ENCODE measurements at places on chromosomes 6 and 20.

- peak; percentile 79 for DNase-seq
These were observed 3.5 kb upstream of the LTA start for GRCh38 chr6:31568537-31568961.

GRCh38 chr6:163585932-163586437, 171.5 kb downstream of the QKI start:
- DNase-seq: no peak

- no peak for DNase-seq
These were observed 38.5 kb downstream of the GCNT2 start for GRCh38 chr6:10559522-10560152.

DNA sequence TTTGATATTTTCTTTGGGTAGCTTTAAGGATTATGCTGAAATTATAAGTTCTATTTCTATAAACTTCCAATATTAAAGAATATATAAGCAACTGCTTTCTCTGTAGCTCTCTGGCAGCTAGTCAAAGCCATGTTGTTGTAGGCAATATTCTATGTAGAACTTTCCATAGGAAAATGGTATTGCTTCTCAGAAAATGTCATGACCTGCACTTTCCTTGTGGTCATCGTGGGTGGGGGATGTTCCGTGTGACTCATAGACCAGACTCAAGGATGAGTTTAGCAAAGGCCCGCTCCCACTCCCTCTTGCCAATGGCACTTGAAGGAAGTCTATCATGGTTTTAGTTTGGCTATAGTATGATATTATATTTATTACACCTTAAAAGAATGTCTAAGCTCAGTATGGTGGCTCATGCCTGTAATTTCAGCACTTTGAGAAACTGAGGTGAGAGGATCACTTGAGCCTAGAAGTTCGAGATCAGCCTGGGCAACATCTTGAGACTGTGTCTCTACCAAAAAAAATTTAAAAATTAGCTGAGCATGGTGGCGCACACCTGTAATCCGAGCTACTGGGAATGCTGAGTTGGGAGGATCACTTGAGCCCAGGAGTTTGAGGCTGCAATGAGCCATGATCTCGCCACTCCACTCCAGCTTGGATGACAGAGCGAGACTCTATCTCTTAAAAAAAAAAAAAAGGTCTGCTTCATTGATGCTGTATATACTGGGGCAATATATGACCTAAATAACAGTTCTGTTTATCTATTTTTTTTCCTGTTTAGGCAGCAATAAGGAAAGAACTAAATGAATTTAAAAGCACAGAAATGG, 36.6 kb upstream of the LTV1 start:
- peak; percentile 49 for DNase-seq

- DNase-seq: no peak
These were observed 18.6 kb downstream of the AIG1 start for GRCh38 chr6:143079325-143079640.

DNA sequence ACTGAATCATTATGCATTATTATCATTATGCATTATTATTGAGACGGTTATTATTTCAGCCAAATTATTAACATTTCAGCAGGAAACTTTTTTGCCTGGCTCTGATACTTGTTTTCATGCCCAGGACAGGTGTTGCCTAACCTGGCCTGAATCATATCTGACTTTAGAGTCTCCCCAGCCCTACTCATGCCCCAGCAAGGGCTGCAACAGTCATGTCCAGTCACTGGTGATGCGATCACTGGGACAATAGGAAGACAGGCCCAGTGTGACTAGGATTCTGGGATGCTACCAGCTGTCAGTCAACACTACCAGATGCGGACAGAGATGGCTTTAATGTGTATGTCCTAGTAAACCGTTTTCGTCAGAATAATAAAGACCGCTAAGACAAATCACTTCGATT, 285.0 kb downstream of the KHDC1L start:
- no peak for DNase-seq

- DNase-seq: no peak
These were observed 38.6 kb upstream of the SENP6 start for GRCh38 chr6:75563032-75563431.

GRCh38 chr6:10000551-10000950, 414.3 kb downstream of the TFAP2A start:
- DNase-seq: no peak

DNA sequence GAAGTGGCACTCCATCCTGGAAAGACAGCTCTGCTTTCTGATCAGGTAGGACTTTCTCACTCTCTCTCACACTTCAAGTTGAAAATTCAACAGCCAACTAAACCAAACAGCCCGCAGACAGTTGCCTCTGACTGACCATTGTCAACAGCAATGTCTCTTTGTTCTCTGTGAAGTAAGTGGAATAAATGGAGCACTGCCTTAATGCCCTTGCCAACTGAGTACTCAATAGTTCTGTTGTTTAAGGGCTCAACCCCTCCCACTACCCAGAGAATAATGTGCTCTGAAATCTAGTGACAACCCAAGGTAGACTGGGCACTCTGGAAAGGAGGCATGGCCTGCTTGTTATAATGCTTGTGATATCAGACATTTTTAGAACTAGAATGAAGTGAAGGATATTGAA, 16.8 kb upstream of the BCLAF1 start:
- DNase-seq: no peak

GRCh38 chr20:61957961-61958715, 107.5 kb downstream of the TAF4 start:
- DNase-seq: peak; percentile 2

DNA sequence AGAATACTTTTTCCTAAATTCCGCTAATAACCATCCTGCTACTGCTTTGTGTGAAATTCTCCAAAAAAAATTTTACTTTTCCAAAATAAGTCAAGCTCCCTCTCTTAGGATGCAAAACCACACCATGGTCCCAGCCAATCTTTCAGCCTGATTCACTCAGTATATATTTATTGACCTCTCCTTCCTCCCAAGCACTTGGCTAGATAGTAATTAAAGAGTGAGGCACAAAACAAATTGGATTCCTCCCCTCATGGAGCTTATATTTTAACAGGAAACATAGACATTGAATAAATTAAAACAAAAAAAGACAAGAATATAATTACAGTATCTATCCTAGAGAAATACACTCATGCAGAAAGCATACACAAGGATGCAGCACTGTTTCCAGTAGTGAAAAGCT, 9.0 kb upstream of the ZNF217 start:
- no peak for DNase-seq

DNA sequence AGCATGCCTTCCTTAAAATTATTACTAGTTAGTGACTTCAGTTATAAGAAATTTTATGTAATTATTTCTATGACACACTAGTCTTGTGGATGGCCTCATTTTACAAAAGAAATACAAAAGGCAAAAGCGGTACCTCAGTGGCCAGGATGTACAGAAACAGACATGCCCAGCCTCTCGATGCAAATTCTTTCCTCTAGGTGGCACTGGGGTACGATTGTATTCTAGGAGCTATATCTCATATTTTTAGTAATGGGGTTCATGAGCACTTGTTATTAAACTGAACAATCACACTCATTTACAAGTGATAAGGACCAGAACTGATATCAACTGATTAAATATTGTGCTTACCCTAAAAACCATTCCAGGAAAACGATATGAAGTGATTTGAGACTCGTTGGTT, 59.8 kb downstream of the SOD2 start:
- no peak for DNase-seq

GRCh38 chr20:20593447-20594170, 118.8 kb downstream of the RALGAPA2 start:
- peak; percentile 19 for DNase-seq

- no peak for DNase-seq
These were observed 156.0 kb downstream of the ADGRG6 start for GRCh38 chr6:142457638-142458406.

- DNase-seq: no peak
These were observed 65.1 kb downstream of the ADNP start for GRCh38 chr20:50866036-50866685.

DNA sequence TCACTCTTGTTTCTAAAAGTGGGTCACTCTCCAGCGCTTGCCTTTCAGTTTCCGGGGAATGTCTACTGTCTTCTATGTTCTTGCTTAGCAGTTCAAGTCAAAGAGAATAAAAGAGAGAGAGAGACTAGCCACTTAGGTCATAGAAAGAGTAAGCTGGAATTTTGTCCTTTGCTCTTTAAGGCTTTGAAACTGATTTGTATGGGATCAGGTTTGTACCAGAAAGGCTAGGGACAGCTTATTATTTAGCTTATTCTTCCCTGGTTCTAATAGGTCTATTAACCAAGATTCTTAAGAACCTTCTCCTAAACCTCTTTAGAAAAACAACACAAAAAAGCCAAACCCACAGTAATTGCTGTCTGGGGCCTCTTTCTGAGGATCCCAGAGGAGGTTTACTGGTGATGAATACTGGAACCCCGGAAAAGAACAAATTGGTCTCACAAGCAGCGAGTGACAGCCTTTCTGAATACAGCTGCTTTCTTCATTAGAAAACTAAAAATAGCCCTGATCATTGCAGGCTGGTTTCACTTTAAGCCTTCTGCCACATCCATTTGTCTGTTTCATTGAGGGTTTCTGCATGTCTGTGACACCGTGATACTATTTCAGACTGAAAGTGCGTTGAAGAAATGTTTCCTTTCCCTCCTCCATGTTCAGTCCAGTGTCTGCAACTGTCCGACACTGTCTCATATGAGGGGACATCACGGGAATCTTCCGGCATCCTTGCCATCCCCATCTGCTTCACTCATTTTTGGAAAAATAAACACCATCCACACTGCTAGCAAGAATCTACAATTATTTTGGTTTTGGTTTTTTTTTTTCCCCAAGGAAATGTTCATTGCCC, 75.1 kb upstream of the ATXN1 start:
- no peak for DNase-seq

- no peak for DNase-seq
These were observed 868.3 kb downstream of the EYS start for GRCh38 chr6:64838726-64839125.

DNA sequence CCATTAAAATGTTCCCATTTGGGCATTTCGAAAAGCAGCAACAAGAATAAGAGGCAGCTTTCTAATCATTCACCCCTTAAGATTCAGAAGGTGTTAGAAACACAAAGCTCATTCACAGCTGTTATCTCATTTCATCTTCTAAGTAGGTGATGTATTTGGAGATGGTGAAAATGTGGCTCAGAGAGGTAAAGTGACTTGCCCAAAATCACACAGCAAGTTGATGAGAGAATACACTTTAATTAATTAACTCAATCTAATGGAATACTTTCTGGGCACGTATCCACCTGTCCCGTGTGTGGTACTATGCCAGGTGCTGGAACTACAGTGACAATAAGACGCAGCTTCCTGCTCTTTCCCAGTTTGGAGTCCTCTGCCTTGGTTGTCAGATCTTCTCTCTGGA, 147.4 kb upstream of the LRFN2 start:
- DNase-seq: no peak

- DNase-seq: no peak
These were observed 16.5 kb downstream of the SMLR1 start for GRCh38 chr6:130843575-130844320.

GRCh38 chr6:319177-320131, 27.2 kb downstream of the DUSP22 start:
- no peak for DNase-seq

- no peak for DNase-seq
These were observed 4.6 kb downstream of the FILIP1 start for GRCh38 chr6:75489025-75489424.

DNA sequence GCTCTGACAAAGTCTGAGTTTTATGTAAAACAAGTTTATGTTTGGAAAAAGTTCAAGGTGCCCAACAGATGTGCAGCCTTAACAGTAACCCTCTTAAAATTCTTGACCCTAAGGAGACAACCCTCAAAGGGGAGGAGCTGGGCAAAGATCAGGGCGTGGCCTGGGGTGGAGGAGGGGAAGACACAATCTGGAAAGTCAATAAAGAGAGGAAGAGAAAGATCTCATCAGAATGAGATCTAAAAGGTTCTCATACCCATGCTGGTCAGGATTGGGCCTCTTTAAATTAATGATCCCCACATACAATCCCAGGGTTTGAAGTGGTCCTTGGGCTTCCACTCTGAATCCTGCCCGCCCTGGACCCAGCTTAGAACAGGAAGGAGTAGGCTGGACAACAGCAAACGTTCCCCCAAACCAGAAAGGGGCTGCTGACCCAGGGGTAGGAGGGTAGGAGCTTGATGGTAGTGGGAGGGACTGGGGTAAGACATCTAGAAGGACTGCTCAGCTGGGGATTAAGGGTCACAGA, 33.0 kb downstream of the FOXP4 start:
- no peak for DNase-seq

DNA sequence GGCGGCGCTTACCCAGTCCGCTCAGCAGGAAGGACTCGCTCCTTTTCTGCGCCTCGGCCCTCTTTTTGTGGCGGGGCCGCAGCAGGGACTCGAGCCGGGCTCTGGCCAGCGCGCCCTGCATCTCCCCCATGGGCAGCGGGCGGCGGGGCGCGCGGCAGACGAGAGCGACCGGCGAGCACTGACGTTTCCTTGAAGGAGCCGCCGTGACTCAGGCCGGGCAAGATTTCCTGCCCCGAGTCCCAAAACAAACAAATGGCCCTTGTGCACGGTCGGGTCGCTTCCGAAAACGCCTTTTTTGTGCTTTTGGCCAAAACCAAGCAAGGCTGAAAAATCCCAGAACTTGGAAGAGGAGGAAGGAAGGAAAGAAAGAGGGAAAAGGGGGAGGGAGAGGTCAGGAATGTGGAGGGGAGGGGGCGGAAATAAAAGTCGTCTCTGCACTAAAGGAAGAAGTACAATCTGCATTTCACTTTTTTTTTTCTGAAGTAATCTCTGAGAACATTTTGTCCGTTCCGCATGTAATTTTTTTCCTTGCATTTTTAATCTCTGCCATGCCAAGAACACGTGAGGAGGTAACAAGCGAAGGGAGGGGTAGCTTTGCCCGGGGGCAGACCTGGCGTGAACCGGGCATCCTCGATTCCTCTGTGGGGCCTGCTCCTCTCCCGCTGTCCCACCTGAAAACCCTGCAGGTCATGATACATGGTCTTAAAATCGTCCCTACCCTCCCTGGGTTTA, 123.3 kb upstream of the SLC2A12 start:
- peak; percentile 57 for DNase-seq

DNA sequence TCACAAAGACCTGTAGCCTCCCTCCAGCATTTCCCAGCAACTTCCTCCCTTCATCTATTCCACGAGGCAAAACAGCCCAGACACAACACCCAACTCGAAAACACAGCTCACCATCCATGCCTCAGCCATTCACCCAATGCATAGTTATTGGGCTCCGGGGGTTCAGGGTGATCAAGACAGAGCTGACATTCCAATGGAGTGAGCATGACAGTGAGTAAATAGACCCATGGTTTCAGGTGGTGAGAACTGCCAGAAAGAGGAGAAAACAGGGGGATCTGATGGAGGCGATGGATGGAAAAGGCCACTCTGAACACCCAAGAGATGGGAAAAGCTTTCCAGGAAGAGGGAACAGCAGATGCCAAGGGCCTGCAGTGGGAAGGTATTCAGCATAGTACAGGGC, 5.9 kb downstream of the CASS4 start:
- DNase-seq: no peak
